Stimulated activated CD4-positive, alpha-beta T cell treated with anti-CD3 and anti-CD28 coated beads, Interleukin-15, amount 100 ng/mL, for 1 hour (primary cell): ENCODE measurements at places on chromosomes 3 and 15.

DNA sequence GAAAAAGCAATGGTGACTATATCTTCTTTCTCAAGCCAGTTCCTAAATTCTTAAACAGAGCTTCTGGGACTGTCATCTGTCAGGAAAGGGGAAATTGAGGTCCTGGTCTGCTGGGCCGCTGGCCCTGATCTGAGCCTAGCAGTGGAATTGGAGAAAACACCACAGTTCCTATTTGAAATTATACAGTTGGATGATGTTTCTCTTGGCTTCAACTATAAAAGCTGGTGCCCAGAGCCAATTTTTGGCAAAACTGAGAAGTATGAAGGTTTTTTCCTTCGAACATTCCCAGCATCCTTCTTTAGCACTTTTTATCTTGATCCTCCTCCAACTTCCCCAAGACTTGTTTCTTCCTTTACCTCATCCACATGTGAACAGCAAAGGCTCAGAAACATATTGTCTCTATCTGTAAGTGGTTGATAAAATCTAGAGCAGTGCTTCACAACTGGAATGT is 83.9 kb downstream of the CD47 start:
- DNase-seq: no peak

GRCh38 chr15:32106401-32107381 is 76.4 kb downstream of the CHRNA7 start:
- no peak for DNase-seq

- DNase-seq: no peak
Observed at GRCh38 chr3:173870976-173871375, 473.4 kb downstream of the NLGN1 start.

- DNase-seq: no peak
Observed at GRCh38 chr15:25864966-25865365, 1.8 kb upstream of the ATP10A start.

- DNase-seq: no peak
Observed at GRCh38 chr3:100317912-100318311, 16.6 kb upstream of the NIT2 start.

GRCh38 chr3:149528340-149528650 is 53.8 kb downstream of the TM4SF4 start:
- DNase-seq: no peak

GRCh38 chr3:62035402-62036057 is 337.8 kb downstream of the FEZF2 start:
- no peak for DNase-seq

- no peak for DNase-seq
Observed at GRCh38 chr3:37853691-37854413, 7.8 kb upstream of the CTDSPL start.

DNA sequence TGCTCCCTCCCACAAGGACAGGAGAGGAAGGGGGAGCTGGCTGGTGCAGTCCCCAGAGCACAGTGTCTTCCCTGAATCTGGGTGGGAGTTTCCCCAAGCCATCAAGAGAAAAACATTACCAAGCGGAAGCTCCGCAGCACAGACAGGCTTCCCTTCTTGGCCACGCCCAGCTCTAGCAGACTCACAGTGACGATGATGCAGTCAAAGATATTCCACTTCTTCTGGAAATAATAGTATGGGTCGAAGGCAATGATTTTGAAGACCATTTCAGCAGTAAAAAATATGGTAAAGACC is 76.7 kb downstream of the SCN10A start:
- DNase-seq: no peak

GRCh38 chr3:114498539-114499370 is 204.9 kb downstream of the TIGIT start:
- DNase-seq: no peak

DNA sequence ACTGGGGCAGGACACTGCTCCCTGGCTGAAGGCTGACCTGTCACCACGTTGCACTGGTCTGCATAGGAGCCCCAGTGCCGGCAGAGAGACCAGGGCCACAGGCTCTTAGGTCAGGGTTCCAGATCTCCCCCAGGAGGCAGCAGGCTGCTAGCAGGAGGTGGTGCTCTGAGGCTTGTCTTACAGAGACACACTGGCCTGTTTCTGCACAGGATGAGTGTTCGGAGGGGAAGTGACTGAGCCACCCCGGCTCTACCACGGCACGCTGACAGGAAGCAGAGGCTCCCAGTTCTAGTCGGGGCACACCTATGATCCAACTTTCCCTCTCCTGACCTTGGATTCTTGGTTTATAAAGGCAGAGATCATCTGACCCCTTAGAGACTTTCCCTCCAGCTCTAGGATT is 8.6 kb downstream of the FBXL22 start:
- DNase-seq: no peak

GRCh38 chr3:93867425-93867824 is 106.3 kb downstream of the PROS1 start:
- DNase-seq: no peak

DNA sequence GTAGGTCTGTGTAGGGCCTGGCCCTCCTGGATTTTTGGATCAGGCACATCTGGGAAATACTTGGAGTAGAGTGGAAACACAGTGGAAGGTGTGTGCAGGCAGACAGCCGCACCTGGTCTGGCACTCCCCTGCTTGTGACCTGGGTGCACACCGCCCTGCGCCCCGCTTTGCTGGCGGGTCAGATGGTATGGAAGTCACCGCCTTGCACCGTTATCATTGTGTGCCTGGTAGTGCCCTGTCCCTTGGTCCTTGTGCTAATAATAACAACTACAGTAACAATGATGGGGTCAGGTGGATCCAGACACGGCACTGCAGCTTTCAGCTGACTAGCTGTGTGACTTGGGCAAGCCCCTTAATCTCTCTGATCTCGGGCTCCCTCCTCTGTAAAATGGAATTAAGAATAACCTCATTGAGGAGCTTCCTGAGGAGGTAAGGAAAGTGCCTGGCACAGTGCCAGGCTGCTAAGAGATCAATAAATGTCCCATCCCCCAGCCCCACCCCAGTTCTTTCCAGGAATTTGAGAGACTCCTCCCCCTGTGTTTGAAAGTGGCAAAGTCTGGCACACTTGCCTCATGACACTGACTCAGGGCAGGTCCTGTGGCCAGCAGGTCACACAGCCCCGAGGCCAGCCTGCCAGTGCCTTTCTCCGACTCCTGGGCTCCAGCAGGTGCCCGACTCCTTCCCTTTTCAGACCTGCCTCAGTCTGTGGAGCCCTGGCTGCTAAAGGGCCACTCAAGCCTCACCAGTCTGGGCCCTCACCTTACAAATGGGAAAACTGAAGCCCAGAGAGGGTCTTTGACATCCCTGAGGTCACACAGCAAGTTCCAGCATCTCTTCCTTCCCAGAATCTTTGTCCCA is 9.8 kb downstream of the ISG20 start:
- no peak for DNase-seq

DNA sequence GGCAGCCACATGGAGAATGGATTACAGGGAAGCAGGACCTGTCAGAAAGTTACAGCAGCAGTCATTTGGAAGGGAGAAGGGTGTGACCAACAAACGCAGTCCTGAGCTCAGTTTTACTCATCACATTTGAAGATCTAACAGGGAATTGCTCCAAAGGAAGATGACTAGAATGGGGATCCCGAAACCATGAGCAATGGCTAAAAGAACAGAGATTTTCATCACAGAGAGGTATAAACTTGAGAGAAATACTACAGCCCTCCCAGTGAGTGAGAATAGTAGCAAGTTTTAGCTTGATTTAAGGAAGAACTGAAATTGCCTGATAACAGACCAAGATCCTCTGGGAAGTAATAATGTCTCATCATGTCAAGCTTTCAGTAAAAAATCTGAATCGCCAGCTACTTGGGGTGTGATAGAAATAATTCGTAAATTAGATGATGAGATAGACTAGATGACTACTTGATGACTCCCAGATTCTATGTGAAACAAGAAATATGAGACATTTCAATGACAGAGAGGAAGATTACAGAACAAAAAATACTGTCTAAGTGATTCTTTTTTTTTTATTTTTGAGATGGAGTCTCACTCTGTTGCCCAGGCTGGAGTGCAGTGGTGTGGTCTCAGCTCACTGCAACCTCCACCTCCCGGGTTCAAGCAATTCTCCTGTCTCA is 16.9 kb downstream of the CD47 start:
- DNase-seq: no peak

- no peak for DNase-seq
Observed at GRCh38 chr15:29924750-29925149, 102.5 kb upstream of the TJP1 start.

- no peak for DNase-seq
Observed at GRCh38 chr3:65676580-65676979, 362.1 kb downstream of the MAGI1 start.

DNA sequence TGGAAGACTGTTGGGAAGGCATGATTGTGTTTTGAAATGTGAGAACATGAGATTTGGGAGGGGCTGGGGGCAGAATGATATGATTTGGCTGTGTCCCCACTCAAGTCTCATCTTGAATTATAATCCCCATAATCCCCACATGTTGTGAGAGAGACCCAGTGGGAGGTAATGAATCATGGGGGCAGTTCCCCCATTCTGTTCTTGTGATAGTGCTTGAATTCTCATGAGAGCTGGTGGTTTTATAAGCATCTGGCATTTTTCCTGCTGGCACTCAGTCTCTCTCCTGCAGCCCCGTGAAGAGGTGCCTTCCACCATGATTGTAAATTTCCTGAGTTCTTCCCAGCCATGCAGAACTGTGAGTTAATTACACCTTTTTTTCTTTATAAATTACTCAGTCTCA is 430.5 kb downstream of the OTOL1 start:
- DNase-seq: no peak

GRCh38 chr3:194082743-194083636 is 53.0 kb upstream of the HES1 start:
- no peak for DNase-seq

GRCh38 chr3:127026036-127026435 is 43.1 kb downstream of the PLXNA1 start:
- no peak for DNase-seq

GRCh38 chr3:17553080-17553479 is 189.4 kb downstream of the TBC1D5 start:
- DNase-seq: no peak

DNA sequence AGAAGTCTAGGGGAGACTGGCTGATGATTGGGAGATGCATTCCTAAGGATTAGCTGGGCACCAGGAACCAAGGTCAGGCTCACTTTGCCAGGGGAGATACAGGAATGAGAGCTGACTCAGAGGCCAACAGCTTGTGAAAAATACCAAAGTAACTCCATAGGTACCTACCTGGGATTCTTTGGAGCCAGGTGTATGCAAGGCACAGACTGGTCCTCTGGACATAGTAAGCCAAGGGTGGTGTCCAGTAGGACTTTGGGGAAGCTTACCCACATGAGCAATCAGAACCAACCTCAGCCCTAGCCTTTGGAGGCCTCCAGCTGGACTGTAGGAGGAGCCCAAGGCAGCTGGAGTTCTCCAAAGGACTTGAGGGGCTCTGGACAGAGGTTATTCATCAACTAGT is 47.5 kb downstream of the CRYGS start:
- DNase-seq: no peak

DNA sequence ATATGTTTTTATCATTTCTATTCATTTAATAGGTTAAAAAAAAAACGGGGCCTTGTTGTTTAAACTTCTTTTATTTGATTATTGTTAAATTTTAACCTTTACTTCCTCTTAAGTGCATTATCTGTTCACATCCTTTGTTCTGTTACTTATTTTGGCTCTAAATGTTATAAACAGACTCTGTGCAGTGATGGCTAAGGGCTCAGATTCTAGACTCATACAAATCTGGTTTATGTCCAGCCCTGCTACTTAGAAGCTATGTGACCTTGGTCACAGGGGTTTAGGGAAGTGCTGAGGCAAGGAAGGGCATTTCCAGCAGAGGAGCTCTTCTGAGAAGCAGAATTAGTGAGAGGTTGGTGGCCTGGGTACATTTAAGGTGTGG is 55.3 kb upstream of the VILL start:
- no peak for DNase-seq

GRCh38 chr3:16875876-16876550 is 8.7 kb upstream of the PLCL2 start:
- DNase-seq: no peak

- no peak for DNase-seq
Observed at GRCh38 chr15:33894193-33894592, 74.1 kb upstream of the CHRM5 start.

- DNase-seq: no peak
Observed at GRCh38 chr15:34014556-34014955, 24.4 kb downstream of the AVEN start.
